Ovary (tissue), 10 donors: ENCODE measurements at places on chromosomes 7 and 10. TPM values are rescaled to one million over a fixed set of nuclear protein-coding genes. Genes with fewer than 3 reads are reported as not detected.

GRCh38 chr10:103433858-103434257 is 18.3 kb downstream of the CALHM2 start:
- H3K4me1 ChIP-seq: peaks cover 21% of the 10 kb centered on the region
- H3K27ac ChIP-seq: no peak overlapping the region
- DNase-seq: peak; percentile 90
- H3K4me3 ChIP-seq: no peak overlapping the region
- no peaks in the 10 kb centered on the region for H3K36me3 ChIP-seq

DNA sequence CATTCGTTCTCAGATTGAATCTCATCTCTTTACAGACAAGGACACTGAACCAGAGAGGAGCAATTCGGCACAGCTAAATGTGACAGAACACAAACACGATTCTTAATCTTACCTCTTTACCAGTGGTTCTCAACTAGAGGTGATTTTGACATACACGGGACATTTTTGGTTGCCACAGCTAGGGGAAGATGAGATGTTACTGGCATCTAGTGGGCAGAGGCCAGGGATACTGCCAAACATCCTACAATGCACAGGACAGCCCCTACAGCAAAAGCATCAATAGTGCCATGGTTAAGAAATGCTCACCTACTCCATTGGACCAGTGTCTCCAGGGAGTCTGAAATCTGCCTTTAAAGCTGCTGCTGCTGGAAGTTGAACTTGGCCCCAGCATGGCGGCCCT is 27.3 kb downstream of the PDE1C start:
- no peaks in the 10 kb centered on the region for H3K36me3 ChIP-seq
- DNase-seq: no peak
- H3K4me1 ChIP-seq: no peaks in the 10 kb centered on the region
- H3K4me3 ChIP-seq: no peak overlapping the region
- no peaks in the 10 kb centered on the region for H3K27me3 ChIP-seq

CALHM3 gene
- not detected for total RNA-seq

DNA sequence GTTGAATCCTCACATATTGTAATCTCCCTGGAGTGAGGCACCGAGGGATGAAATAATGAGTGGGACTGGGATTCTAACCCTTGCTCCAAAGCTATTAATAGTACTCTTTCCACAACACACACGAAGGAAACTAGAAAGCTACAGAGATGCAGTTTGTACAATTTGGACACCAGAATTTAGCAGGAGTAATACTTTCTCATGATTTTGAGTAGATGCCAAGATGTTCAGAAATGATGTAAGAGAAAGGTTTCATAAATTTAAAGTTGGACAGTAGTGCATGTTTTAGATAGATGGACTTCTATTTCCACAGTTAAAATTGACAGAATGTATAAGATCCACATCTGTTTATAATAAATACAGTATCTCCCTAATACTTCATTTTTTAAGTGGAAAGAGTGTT is 46.5 kb downstream of the PRR15 start:
- no peak overlapping the region for H3K27ac ChIP-seq
- no peaks in the 10 kb centered on the region for H3K27me3 ChIP-seq
- no peaks in the 10 kb centered on the region for H3K36me3 ChIP-seq
- no peak for DNase-seq
- H3K4me3 ChIP-seq: no peak overlapping the region

DNA sequence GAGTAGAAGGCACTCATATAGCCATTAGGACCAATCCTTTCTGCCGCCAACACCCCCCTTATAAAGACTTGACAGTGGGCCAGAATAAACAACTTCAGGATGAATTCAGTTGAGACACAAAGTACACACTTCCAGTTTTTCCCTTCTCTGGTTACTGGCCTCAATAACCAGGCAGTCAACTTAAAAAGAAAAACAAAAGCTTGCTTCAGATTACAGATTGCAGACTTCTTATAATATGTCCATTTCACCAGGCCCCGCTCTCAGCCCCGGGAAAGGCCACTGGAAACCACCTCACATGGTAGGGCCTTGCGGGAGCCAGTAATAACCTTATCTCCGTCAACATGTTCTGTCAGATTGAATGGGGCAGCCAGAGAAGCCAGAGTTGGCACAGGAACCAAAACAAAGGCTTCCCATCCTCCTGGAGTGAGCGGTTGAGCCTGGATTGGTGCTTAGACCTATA is 108.8 kb downstream of the EGFR start:
- H3K27ac ChIP-seq: no peak overlapping the region
- H3K4me1 ChIP-seq: peaks cover 32% of the 10 kb centered on the region
- no peaks in the 10 kb centered on the region for H3K27me3 ChIP-seq
- no peak for DNase-seq
- no peak overlapping the region for H3K4me3 ChIP-seq

- no peaks in the 10 kb centered on the region for H3K36me3 ChIP-seq
- no peak overlapping the region for H3K4me3 ChIP-seq
Observed at GRCh38 chr7:13933091-13933490, 56.4 kb downstream of the ETV1 start.

LIPM gene
- total RNA-seq: not detected
